ENCODE measurements at places on chromosomes 5 and 9.
A peak's percentile ranks its signal among the peaks of the same experiment; 100 is the strongest.

DNA sequence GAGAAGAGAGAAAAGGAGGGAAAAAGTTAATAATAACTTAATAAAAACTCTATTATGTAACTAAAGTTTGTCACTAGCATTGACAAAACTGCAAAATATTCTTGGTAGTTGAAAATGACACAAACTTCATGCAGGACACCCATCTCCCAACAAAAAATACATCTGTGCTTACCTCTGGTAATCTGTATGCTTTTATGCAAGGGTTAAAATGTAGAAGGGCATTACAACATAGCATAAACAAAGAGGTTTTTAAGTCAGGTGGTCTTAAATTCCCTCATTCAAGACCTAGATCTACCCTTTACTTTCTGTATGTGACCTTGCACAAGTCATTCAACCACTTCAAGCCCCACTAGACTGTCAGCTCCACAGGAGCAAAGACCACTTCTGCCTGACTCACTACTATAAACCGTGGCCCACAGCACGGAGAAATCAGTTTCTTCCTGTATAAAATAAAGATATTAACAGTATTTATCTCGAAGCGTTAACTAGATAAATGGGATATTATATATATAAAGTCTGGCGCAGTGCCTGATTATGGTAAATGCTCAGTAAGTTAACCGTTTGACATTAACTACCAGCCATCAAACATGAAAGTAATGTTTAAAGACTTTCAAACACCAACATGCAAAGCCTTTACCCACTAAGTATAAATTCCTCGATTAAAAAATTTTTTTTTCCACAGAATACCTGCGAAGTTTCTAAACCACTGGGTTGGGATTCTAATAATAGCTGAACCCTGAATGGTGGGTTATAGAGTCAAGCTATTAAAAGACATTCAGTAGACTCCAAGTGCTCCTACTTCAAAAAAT lies 2.0 kb downstream of the FBXL17 start:
- DNase-seq, result no peak

DNA sequence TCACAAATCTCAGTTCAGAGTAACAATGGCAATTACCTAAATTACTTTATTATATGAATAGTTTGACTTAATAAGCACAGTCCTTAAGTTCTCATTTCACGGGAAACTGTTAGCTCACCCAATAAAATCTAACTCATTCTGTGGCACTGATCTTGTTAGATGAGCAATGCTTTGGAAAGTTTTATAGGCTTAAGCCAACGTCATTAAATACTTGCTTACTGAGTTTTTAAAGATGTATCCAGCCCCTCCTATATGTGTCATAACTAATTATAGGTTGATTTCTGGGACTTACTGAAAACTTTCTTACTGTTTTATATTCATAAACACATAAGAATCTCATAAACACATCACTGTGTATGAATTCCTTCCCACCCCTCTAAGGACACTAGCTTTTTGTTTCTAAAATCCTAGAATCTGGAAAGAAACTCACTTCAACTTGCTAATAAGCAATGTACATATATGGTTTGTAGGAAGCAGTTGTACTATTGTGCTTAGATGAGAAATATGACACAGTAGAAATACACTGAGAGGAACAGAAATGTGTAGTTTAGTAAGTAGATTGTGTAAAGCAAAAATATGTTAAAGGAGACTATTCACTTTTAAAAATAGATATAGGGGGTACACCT lies 14.1 kb upstream of the MARCOL start:
- no peak for DNase-seq

DNA sequence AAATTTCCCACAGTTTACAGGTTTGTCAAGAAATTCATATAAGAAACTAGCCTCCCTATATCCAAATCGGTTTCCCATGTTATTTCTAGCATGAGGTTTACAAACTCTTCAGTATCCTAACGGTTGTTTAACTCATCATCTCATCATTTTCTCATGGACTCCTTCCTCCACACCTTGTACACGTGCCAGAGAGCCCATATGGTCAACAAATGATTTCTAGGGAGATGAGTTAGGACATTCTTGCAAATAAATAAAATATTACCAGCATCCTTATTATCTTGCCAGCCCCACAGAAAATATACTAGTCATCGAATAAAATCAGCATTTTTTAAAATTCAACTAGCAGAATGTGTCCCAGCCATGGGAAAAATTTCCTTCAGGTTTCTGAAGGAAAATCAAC lies 285.2 kb downstream of the EBF1 start:
- no peak for DNase-seq

- DNase-seq, result no peak
These were observed 148.4 kb downstream of the TENT4A start for GRCh38 chr5:6861667-6862066.

DNA sequence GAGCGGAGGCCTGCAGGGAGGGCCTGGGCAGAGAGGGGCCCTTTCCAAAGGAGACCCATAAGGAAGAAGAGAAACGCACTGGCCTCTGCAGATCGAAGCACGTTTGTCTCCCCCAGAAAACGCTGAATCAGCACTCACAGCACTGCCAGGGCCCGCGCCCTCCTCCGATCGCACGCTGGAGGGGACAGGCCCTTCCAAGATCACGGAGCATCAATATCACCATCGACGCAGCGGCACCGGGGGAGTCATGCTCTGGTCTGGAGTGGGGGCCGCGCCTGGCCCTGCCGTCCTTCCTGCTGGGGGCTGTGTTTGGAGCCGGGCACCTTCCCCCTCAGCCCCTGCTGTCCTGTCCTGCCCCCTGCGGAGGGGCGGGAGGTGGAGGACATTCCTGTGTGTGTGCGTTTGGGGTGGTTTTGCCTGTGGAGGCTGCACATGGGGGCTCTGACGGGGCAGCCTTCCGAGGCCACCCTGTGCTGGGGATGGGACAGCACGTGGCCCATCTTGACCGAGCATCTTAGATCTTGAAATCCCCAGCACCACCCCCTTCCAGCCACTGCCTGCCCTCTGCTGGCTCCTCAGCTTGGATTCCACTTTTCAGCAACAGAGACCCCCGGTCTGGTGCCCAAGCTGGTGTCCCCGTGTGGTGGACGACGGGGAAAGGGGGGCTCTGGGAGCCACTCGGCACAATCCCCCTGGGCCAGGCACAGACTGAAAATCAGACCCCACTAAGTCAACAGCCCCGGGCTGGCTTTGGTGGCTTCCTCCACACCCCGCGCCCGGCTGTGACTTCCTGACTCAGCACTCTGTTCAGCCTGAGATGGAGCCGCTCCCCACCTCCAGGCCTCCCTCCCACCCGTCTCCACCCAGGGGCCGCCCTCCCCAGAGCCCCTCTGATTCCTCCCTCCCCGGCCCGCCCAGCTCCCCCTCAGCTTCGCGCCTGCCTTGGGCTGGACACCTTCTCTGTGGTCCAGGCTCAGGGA lies 8.3 kb downstream of the TMEM250 start:
- no peak for DNase-seq

- DNase-seq, result no peak
These were observed 754.3 kb upstream of the GRAMD2B start for GRCh38 chr5:125668884-125669283.

GRCh38 chr5:169494941-169495548 lies 88.5 kb upstream of the SPDL1 start:
- DNase-seq, result no peak

DNA sequence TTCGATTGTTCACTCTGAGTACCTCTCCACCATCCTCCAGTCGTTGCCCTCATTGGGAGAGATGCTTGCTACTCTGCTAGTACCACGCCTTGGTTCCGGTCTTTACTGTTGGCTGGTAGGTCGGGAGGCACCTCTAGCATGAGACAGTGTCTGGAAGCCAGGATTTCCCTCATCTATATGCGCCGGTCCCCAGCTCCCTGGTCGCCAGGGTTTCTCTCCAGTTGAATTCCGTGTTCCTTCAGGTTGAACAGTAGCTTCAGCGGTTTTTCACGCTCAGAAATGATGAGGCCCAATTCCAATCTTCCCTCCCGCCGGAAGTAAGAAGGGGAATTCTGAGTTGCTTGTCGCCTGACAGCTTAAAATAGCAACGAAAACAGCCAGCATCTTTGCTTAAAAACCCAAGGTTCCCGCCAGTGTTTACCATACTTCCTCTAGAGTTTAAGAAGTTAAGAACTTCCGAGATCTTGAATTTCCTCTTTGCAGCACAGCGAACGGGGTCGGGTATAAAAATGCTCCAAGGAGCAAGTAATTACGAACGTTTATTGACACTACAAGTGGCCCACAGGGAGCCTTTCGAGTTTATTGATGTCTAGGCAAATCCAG lies 1.3 kb upstream of the ST8SIA4 start:
- peak; percentile 46 for DNase-seq

GRCh38 chr5:56259002-56259511 lies 25.9 kb upstream of the ANKRD55 start:
- no peak for DNase-seq

DNA sequence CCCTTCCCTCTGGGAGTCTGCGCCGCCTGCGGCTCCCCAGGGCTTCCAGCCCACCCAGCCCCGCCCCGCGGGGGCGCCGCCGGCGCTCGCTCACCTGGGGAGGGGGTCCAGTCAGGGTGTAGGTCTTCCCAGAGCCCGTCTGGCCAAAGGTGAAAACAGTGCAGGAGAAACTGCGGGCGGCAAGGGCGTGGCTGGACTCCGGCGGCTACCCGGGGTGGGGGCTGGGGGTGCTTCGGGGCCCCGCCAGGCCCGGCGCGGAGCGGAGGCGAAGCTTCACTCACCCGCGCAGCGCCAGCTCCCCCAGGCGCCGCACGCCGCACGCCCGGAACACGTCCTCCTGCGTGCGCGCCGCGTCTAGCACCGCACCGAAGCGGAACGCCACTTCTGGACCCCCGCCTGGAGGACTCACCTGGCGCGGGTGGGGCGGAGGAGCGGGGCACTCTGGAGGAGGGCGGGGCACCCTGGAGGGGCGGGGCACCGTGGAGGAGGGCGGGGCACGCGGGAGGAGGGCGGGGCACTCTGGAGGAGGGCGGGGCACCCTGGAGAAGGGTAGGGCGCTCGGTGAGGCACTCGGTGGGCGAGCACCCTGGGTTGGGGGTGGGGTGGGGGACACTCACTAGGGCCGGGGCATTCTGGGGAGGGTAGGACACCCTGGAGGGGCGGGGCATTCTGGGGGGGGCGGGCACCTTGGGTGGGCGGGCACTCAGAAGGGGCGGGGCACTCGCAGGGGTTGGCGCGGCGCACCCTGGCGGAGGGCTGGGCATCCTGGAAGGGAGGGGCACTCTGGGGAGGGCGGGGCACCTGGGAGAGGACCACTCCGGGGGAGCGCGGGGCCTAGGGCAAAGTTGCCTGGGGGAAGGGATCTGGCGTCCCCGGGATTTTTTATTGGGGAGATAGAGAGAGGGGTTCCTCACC lies 814 bp downstream of the KIF12 start:
- peak; percentile 81 for DNase-seq

GRCh38 chr5:146027751-146028150 lies 77.6 kb downstream of the PLAC8L1 start:
- peak; percentile 78 for DNase-seq

GRCh38 chr9:17509701-17510100 lies 69.2 kb upstream of the SH3GL2 start:
- no peak for DNase-seq

GRCh38 chr9:33868440-33868973 lies 51.5 kb downstream of the UBE2R2 start:
- DNase-seq, result no peak

DNA sequence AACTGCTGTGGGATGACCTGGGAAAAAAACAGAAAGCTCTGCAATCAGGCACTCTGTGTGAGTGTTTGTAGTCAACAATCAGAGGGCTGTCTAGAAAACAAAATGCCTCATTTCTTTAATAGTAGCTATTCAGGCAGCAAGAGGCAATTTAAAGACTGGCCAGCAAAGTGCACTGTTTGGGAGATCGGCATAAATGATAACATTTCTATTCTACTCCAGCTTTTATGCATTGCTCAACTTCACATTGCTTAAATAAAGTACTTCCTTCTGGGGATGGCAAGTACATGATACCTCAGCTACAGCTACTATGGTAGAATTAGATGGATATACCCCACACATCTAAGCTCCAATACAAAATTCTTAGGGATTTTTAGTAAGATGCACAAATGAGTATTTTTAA lies 193.1 kb downstream of the DCP2 start:
- no peak for DNase-seq

GRCh38 chr9:16540743-16541613 lies 329.5 kb downstream of the BNC2 start:
- no peak for DNase-seq

GRCh38 chr9:95143591-95144561 lies 173.6 kb downstream of the FANCC start:
- peak; percentile 67 for DNase-seq

DNA sequence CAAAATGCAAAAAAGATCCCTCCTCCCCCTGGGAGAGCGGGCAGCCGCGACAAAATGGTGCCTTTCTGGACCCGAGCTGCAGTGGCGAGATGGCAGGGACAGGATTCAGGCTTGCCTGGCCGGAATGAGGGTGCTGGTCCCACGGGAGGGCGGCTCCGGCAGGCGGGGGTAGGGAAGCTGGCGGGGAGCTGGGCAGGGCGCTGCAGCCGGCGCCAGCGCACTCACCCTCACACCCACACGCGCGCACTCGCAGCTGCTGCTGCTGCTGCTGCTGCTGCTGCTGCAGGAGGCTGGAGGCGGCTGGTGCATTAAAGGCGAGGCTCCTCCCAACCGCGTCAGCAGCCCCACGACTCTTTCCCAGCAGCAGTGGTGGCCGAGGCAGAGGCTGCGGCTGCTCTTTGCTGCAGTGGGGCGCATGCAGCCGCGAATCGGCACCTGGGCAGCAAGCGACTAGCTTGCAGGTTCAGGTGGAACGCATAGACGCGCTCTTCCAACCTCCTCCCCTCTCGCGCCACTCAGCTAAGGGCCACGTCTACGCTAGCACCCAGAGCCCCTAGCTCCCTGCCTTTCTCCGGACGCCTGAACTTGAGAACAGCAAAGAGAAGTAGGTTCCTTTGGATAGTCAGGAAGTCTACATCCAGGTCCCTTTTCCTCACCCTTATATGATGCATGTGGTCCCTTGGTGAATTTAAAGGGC lies at the start of gene PPP2R2B:
TSS of gene PPP2R2B (minus strand) at position 282 of the 697 bp plus-strand sequence.
- DNase-seq, result no peak

- no peak for DNase-seq
These were observed 40.7 kb downstream of the SECISBP2 start for GRCh38 chr9:89358985-89359384.

GRCh38 chr9:34983209-34983608 lies 6.3 kb upstream of the DNAJB5 start:
- peak; percentile 63 for DNase-seq

- peak; percentile 63 for DNase-seq
These were observed 145.7 kb downstream of the ARHGAP26 start for GRCh38 chr5:142915813-142916424.

- DNase-seq, result no peak
These were observed 3.3 kb downstream of the SEPTIN8 start for GRCh38 chr5:132773601-132774355.

- no peak for DNase-seq
These were observed 10.5 kb upstream of the NKX2-5 start for GRCh38 chr5:173245319-173246134.

- DNase-seq, result no peak
These were observed at the start of gene SOX30 for GRCh38 chr5:157652377-157652692. TSS of gene SOX30 (minus strand) at chr5:157652438. CDS start at chr5:157652078, 360 bp downstream.

GRCh38 chr9:3575821-3576220 lies 50.0 kb upstream of the RFX3 start:
- DNase-seq, result no peak

GRCh38 chr5:116764941-116765340 lies 190.3 kb upstream of the SEMA6A start:
- DNase-seq, result no peak
